Esophagus squamous epithelium (tissue), 5 donors: ENCODE measurements at places on chromosomes 7 and 10.

DNA sequence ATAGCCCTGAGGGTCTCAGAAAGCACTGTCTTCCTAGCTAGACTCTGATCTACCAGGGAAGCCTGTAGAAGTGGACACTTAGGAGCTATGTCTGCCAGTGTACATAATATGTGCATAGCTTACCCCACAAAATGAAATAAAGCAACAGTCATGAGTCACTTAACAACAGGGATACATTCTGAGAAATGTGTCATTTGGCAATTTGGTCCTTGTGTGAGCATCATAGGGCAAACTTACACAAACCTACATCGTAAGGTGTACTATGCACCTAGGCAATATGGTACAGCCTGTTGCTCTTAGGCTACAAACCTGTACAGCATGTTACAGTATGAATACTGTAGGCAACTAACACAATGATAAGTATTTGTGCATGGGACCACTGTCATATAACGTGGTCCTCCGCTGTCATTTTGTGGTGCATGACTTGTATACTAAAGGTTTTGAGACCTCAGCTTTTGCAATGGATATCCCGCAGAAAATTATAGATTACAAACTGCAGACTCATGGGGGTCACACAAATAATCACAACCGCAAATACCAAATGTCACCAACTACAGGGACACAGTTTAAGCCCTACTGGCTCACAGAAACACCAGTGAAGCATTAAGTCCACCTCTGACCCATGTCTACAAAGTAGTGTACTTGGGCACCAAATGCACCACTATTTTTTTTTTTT is 1.7 kb downstream of the URGCP start:
- no peak for DNase-seq

DNA sequence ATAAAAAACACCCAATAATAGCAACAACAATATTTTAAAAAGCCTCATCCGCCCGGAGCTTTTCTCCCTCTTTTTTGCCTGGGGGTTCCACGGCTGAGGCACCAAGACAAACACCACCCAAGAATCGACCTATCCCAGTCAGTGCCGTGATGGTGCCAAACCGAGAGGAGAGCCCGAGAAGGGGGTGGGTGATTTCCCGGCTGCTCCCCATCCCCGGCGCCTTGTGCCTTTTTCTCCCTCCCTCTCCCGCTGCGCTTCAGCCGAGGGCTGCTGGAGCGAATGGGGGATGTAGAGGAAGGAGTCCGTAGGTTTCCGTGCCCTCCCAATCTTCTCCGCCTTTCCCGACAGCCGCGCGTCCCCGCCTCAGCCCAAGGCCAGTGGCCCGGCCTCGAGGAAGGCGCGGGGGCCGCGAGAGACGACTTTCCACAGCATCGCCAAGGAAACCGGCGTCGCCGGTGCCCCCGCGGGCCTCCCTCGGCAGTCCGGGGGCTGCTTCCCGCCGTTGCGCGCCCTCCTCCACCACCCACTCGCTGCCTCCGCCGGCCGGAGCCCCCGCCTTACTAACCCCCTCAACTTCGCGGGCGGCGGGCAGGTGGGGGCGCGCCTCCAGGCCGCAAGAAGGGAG is 1.3 kb downstream of the EGR2 start:
- no peak for DNase-seq

DNA sequence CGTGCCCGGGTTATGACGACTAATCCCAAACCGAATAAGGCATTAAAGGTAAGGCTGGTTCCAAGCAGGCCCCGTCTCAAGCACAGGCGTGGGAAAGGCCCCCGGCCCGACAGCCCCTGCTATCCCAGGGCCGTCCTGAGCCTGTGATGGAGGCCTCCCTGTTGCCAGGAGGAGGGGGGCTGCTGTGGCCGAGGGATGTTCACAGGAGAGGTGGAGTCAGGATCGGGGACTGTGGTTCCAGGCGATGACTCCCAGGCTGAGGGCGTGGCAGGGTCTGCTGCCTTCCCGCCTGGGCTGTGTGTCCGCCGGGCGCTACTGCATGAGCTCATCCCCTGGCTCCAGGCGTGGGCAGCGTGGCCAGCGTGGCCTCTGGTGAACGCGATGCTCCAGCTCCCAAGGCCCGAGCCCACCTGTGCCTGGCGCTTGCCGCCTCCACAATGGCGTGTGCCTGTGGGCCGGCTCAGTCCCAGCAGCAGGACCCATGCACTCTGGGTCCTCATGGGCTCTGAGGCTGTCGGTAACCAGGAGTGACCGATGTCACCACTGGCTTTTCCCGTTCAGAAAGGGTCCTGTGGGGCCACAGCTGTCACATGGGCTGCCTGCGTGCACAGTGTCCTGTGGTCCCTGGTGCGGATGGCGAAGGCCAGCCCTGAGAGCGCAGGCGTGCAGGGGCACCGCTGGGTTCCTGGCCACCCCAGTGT is 8.8 kb downstream of the MAFK start:
- no peak for DNase-seq

DNA sequence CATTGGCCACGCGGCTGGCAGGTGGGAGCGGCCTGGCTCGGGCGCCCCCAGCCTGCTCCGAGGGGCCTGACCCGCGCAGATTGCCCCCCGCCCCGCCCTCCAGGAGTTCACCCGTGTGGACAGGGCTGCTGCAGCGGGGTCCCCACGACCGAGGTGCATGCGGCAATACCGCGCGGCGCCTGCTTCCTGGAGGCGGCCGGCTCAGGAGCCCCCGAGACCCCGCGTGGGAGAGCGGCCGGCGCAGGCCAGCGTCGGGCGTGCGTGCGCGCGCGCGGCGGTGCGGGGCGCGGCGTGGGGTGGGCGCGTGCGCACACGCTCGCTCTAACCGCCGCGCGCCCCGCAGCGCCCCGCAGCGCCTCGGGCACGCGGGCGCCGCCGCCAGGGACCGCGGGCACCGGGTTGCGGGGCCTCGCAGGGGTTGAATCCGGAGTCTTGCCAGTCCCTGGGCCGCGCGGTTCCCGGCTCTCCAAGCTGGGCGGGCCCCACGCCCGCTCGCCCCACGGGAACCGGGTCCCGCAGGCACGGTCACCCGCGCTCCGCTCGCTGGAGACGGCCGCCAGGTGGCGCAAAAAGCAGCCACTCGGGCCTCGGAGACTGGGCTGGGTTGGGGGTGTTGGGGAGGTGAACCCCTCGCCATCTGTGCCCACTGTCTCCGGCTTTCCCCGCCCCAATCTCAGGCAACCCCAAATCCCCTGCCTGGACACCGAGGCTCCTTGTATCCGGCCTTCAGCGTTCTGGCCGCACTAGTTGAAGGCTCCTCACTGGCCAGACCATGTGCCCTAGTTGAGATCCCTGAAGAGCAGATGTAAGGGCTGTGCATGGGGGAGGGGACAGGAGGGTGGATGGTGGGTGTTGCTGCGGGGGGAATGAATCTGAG is 1.3 kb upstream of the ACHE start:
- DNase-seq: no peak

DNA sequence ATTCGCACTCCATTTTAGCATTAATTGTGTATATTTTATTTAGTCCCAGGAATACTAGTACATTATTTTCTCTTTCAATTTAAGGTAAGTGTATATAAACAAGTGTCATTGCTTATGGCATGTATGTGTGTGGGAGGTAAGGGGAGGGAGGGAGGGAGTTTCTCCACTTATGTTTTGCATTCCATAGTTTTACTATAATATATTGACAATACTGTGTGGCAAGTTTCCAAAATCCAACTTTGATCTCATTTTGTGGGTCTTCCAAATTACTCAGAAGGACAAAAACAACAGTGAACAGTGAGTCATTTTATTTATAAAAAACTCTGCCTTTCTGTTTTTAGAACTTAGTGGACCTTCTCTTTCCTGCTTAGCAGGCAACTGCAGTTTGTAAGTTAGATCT is 102.3 kb upstream of the SEMA3E start:
- no peak for DNase-seq

GRCh38 chr7:92811158-92811557 is 25.2 kb downstream of the CDK6 start:
- no peak for DNase-seq

GRCh38 chr7:42493436-42494198 is 256.6 kb upstream of the GLI3 start:
- no peak for DNase-seq

- no peak for DNase-seq
Observed at GRCh38 chr10:62243647-62243997, 25.0 kb downstream of the RTKN2 start.

DNA sequence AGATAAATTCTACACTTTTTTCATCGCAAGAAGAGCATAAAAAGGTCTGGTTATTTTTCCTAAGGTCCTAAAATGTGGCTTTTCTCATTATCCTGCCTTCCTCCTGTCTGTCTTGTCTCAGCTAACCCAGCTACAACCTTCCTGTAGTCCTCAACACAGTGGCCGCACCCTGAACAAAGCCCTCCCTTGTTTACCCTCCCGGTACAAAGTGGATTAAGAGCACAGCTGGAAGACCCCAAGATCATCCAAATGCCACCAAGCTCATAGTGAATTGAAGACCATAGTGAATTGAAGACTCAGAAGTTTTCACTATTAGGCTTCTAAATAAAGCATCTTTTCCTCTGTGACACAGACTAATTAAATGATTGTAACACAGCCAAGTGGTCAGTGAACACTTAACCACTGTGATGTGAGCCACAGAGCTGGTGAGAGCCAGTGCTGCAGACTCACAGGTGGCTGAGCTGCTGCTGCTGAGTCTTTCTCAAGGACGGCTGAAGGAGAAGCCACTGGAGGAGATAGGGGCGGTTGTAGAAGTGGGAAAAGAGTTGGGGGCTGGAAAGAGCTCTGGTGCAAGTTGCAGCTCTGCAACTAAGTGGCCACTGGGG is 123.6 kb downstream of the ATXN7L1 start:
- no peak for DNase-seq

- no peak for DNase-seq
Observed at GRCh38 chr10:87547734-87548311, 43.1 kb downstream of the MINPP1 start.

- no peak for DNase-seq
Observed at GRCh38 chr7:27164367-27165088, 809 bp downstream of the HOXA9 start.

DNA sequence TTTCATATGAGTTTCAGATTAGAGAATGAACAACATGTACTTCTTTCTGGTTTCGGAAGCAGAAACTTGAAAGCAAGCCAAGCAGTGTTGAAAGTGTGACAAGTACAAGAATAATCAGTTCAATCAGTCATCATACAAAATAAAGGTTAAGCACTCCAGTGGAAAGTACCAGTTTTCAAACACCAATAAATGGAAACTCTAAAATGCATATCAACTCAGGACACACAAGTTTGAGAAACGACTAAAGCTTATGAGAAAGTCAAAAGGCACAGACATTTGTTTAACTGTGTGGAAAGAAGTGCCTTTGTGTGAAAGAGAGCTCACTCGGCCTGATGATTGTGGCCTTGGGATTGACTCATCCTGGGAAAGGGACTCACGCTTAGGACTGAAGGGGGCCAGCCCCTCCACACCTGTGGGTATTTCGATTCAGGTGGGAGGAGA is 60.6 kb upstream of the AKR1C1 start:
- no peak for DNase-seq

DNA sequence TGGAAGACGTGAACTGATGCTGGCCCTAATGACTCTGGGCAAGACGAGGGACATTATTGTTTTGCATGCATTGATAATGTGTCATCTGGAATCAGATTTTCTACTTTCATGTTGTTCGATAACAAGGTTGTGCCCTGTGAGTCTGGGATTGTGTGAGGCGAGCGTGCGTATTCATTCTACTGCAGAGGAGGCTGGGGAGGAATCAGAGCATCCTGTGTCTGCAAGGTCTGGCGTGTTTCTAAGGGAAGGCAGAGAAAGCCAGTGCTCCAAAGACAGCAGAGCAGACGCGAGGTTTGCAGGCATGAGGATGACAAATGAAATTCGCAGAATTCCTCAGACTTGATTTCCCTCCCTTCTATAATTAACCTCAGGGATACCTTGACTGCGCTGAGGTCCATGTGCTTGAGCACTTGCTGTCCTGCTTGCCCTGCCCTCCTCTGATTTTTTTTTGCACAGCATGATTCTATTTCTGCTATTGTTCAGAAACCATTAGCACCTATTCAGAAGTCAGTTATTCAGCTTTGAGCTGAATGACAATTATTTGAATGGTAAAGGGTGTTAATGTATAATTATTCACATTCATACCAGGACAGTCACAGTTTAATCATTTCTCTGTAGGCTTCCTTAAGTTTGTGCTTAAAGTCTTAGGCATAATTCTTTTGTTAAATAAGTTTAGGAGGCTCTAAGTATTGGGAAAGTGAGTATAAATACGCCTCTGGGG is 233.6 kb downstream of the EBF3 start:
- no peak for DNase-seq

DNA sequence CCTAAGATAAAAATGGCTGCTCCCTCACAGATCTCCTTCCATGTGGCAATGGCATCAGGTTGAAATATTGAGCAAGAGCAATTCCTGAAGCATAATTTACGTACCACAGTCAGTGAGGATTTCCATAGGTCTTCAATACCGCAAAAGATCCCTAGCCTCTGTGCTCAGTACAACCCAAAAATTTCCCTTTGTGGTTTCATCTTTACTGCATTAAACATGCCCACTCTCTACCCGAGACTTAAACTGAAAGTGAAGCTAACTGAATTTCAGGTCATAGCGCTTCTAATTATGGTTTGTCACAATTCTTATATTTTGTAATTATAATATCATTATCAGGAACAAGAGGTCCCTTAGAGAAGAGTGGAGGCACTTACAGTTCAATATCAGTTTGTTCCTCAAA is 1071.1 kb downstream of the XPNPEP1 start:
- DNase-seq: no peak

DNA sequence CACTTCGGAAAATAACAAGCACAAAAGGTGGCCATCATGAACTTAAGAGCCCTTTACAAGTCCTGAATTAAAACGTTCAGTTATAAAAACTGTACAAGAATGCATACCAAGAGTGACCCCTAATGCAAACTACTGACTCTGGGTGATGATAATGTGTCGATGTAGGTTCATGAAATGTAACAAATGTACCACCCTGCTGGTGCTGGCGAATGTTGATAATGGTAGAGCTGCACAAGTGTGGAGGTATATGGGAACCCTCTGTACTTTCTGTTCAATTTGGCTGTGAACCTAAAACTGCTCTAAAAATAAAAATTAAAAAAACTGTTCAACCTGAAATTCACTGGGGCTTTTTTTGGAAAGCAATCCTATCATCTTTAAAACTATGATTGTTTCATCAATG is 3.3 kb downstream of the FAM133B start:
- no peak for DNase-seq

DNA sequence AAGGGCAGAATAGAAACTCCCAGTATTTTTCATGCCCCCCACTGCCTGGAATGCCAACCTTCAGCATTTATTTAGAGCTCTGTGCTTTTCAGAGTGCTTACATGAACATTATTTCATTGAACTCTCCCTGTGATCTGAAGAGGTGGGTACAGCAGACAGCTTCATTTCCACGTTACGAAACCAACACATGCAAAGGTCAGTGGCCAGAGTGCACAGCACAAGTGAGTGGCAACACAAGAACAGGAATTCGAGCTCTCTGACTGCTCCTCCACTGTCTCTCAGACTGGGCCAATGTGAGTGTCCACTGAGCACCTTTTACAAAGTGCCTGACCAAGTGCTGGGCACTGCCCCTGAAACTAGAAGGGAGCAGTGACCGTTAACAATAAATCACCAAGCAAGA is 162.9 kb downstream of the GLI3 start:
- no peak for DNase-seq

- DNase-seq: no peak
Observed at GRCh38 chr10:98349508-98349922, 65.5 kb downstream of the PYROXD2 start.

- no peak for DNase-seq
Observed at GRCh38 chr10:112361951-112362751, 11.8 kb upstream of the ACSL5 start.

- DNase-seq: no peak
Observed at GRCh38 chr10:76191336-76191735, 759.9 kb downstream of the LRMDA start.

- no peak for DNase-seq
Observed at GRCh38 chr7:81482600-81483186, 287.2 kb downstream of the HGF start.

- no peak for DNase-seq
Observed at GRCh38 chr7:50954245-50954644, 171.5 kb upstream of the GRB10 start.
